ENCODE measurements at places on chromosomes 3 and 15. TPM values are rescaled to one million over a fixed set of nuclear protein-coding genes. Genes with fewer than 3 reads are reported as not detected.

GRCh38 chr3:183868796-183869195 lies 15.9 kb downstream of the PARL start:
- peaks cover 19% of the 10 kb centered on the region for H3K36me3 ChIP-seq
- no peaks in the 10 kb centered on the region for H3K27me3 ChIP-seq
- H3K4me3 ChIP-seq, result no peak overlapping the region

SLITRK3 gene
- total RNA-seq, result 0.81 TPM

DNA sequence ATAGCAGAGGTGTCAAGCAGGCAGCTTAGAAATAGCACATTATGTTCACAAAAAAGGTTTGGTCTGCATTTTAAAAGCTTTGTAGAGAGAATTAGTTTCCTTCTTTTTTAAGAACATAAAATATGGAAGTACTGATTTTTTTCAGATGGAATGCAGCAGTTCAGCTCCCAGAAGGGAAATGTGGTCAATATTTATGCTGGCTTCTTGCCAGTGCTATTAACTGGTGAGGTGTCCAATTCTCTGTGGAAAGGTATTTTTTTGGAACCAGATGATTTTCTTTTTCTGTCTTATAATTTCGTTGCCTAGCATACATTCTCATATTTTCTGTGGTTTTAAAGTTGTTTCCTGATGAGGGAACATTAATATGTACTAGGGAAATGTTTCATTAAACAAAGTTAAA lies 211.4 kb upstream of the ZNF385D start:
- H3K27ac ChIP-seq, result no peak overlapping the region
- peaks cover 22% of the 10 kb centered on the region for H3K4me1 ChIP-seq
- H3K36me3 ChIP-seq, result no peaks in the 10 kb centered on the region

LMAN1L gene
- total RNA-seq, result 0.35 TPM

GRCh38 chr15:57551715-57552677 lies 39.7 kb upstream of the MYZAP start:
- H3K27me3 ChIP-seq, result no peaks in the 10 kb centered on the region
- peaks cover 12% of the 10 kb centered on the region for H3K36me3 ChIP-seq
- DNase-seq, result peak; percentile 68
- peak overlapping the region; percentile 97 for H3K27ac ChIP-seq
- H3K4me1 ChIP-seq, result peaks cover 65% of the 10 kb centered on the region

MESP1 gene
- 0.89 TPM for total RNA-seq

GRCh38 chr3:129530251-129530791 lies 1.9 kb downstream of the RHO start:
- H3K4me1 ChIP-seq, result peaks cover 28% of the 10 kb centered on the region
- no peak overlapping the region for H3K4me3 ChIP-seq
- no peaks in the 10 kb centered on the region for H3K36me3 ChIP-seq
- DNase-seq, result no peak
- no peaks in the 10 kb centered on the region for H3K27me3 ChIP-seq

DNA sequence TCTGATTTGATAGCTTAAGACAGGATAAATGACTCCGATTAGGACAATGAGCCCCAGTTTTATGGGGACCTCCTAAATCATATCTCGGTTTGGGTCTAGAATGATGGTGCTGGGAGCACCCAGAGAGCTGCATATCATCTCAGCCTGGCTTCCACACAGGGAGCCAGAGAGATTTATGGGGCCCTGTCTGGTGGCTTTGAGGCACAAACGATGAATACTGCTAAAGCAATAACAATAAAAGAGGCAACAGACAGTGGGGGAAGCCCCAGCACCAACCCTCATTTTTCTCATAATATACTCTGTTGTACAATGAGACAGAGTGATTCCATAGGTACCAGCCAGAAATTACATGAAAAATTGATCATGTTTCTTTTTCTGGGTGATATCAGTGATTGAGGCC lies 889.0 kb upstream of the CFAP20DC start:
- peaks cover 4% of the 10 kb centered on the region for H3K27me3 ChIP-seq
- H3K36me3 ChIP-seq, result no peaks in the 10 kb centered on the region
- DNase-seq, result no peak
- peaks cover 13% of the 10 kb centered on the region for H3K4me1 ChIP-seq
- no peak overlapping the region for H3K27ac ChIP-seq

SPPL2A gene
- 58.9 TPM for total RNA-seq

GRCh38 chr3:14494973-14495300 lies 45.2 kb downstream of the GRIP2 start:
- no peaks in the 10 kb centered on the region for H3K36me3 ChIP-seq
- no peak for DNase-seq
- H3K27ac ChIP-seq, result no peak overlapping the region
- H3K4me1 ChIP-seq, result no peaks in the 10 kb centered on the region
- H3K4me3 ChIP-seq, result no peak overlapping the region

DNA sequence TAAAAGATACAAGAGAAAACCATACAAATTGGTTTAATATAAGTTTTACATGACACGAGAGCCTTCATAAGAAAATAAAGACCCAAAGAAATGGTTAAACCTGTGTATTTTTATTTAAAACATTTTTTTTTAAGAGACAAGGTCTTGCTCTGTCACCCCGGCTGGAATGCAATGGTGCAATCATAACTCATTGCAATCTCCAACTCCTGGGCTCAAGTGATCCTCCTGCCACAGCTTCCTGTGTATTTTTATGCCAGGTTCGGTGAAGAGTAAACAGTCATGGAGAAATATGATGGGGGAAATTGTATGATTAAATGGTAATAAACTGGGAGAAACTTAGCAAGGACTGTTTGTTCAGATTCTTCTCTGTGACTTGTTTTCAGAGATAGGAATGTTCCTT lies 441.0 kb downstream of the TUSC7 start:
- no peaks in the 10 kb centered on the region for H3K27me3 ChIP-seq
- no peaks in the 10 kb centered on the region for H3K36me3 ChIP-seq
- H3K4me1 ChIP-seq, result peaks cover 12% of the 10 kb centered on the region
- no peak overlapping the region for H3K27ac ChIP-seq

DNA sequence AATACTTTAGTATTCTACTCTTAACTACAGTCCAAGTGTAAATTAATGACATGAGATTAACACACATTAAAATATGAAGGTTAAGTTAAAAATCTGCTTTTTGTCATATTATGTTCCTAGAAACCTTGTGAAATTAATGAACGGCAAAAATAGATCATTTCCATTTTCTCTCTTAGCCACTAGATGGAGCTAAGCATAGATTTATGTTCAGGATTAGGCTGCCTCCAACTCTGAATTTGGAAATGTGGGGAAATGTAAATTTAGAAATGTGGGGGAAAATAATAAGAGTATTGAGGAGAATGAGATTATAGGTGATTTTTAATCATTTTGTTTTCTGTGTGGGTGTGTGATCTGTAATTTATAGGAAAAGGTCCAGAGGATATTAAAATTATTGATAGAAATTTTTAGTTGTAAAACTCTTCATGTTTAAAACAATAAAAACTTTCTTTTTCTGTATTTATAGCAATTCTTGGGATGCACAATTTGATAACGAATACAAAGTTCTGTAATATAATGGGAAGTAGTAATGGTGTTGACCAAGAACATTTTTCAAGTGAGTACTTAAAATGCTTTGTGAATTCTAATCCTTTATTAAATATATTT lies 59.2 kb downstream of the TMOD3 start:
- no peak for DNase-seq
- H3K27me3 ChIP-seq, result no peaks in the 10 kb centered on the region
- H3K27ac ChIP-seq, result no peak overlapping the region
- H3K4me3 ChIP-seq, result no peak overlapping the region
- H3K36me3 ChIP-seq, result peaks cover 14% of the 10 kb centered on the region

DNA sequence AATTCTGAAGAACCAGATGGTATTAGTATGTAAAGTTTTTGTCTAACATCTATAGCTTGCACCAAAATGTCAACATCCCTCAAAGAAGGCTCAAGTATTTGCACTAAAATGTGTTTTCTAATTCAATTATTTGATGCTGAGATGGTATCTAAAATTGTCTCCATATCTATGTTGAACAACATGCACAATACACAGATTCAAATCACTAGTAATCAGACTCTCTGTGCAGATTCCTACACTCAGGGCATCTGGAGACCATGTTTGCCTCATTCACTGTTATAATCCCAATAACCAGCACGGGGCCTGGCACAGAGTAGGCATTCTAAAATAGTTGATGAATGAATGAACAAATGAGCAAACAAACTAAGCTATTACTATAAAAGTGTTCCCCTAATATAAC lies 2.6 kb downstream of the FILIP1L start:
- H3K4me1 ChIP-seq, result peaks cover 27% of the 10 kb centered on the region
- no peak for DNase-seq
- no peak overlapping the region for H3K27ac ChIP-seq
- no peaks in the 10 kb centered on the region for H3K36me3 ChIP-seq

- H3K36me3 ChIP-seq, result no peaks in the 10 kb centered on the region
- no peak overlapping the region for H3K27ac ChIP-seq
- no peak for DNase-seq
- no peaks in the 10 kb centered on the region for H3K4me1 ChIP-seq
Observed at GRCh38 chr3:173703771-173704170, 306.2 kb downstream of the NLGN1 start.

DNA sequence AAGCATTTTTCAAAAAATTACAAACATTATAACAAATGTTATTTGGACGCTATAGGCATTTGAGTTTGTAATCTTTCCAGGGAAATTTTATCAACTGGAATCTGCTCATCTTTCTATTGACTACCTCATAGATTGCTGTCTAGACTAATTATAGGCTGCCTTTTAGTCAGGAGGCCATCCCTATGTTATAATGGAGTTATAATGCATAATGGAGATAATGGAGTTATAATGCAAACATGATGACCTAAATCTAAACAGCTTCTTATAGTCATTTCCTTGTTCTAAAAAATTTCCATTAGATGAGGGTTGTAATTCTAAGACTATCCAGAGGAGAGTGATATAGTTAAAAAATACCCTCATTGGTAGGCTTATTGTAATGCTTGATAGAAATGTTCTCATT lies 226.4 kb downstream of the SI start:
- no peaks in the 10 kb centered on the region for H3K4me1 ChIP-seq
- no peak overlapping the region for H3K4me3 ChIP-seq
- DNase-seq, result no peak
- no peaks in the 10 kb centered on the region for H3K27me3 ChIP-seq
- no peak overlapping the region for H3K27ac ChIP-seq

GRCh38 chr3:143551761-143552160 lies 296.5 kb downstream of the SLC9A9 start:
- DNase-seq, result no peak
- H3K36me3 ChIP-seq, result no peaks in the 10 kb centered on the region
- H3K4me3 ChIP-seq, result no peak overlapping the region
- H3K27ac ChIP-seq, result no peak overlapping the region
- peaks cover 11% of the 10 kb centered on the region for H3K27me3 ChIP-seq
- H3K4me1 ChIP-seq, result peaks cover 2% of the 10 kb centered on the region

- peaks cover 4% of the 10 kb centered on the region for H3K36me3 ChIP-seq
- no peaks in the 10 kb centered on the region for H3K27me3 ChIP-seq
- no peak overlapping the region for H3K27ac ChIP-seq
- DNase-seq, result no peak
- H3K4me3 ChIP-seq, result no peak overlapping the region
Observed at GRCh38 chr3:23928524-23928923, 11.6 kb downstream of the RPL15 start.

GRCh38 chr3:84881288-84881687 lies 77.5 kb upstream of the CADM2 start:
- H3K27me3 ChIP-seq, result no peaks in the 10 kb centered on the region
- DNase-seq, result no peak
- no peak overlapping the region for H3K4me3 ChIP-seq
- no peaks in the 10 kb centered on the region for H3K36me3 ChIP-seq

DNA sequence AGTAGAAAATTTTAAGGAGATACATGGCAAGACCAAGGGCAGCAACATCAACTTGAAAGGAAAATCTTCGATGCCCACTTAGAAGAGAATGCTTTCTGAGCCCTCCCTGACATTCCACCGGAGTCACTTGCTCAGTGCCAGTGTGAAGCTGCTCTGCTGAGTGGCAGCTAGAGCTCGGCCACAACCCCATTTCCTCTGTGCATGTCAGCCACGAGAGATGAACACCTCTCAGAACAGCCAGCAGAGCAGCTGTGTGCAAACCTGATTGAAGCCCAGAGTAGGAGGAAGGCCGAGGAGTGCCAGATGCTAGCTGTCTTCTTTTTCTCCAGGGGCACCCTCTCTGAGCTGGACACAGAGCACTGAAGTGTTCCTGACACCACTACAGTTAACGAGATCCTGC lies 12.2 kb downstream of the TARS3 start:
- H3K27ac ChIP-seq, result no peak overlapping the region
- peaks cover 4% of the 10 kb centered on the region for H3K4me1 ChIP-seq
- H3K36me3 ChIP-seq, result peaks cover 48% of the 10 kb centered on the region
- no peak overlapping the region for H3K4me3 ChIP-seq

DNA sequence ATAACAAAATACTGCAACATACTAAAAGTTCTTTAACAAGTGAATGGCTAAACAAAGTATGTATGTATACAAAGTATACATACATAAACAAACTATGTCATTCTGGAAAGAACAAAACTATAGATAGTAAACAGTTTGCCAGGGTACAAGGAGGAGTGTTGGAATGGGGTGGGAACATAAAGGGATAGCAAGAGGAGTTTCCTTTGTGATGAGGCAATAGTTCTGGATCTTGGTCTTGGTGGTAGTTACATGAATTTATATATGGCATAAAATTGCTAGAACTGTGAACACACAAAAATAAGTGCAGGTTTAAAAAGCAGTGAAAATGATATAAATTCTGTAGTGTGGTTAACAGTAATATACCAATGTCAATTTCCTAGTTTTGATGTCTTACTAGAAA lies 22.0 kb downstream of the ZNF148 start:
- H3K4me3 ChIP-seq, result no peak overlapping the region
- no peak for DNase-seq
- H3K4me1 ChIP-seq, result peaks cover 6% of the 10 kb centered on the region
- H3K27ac ChIP-seq, result no peak overlapping the region

DNA sequence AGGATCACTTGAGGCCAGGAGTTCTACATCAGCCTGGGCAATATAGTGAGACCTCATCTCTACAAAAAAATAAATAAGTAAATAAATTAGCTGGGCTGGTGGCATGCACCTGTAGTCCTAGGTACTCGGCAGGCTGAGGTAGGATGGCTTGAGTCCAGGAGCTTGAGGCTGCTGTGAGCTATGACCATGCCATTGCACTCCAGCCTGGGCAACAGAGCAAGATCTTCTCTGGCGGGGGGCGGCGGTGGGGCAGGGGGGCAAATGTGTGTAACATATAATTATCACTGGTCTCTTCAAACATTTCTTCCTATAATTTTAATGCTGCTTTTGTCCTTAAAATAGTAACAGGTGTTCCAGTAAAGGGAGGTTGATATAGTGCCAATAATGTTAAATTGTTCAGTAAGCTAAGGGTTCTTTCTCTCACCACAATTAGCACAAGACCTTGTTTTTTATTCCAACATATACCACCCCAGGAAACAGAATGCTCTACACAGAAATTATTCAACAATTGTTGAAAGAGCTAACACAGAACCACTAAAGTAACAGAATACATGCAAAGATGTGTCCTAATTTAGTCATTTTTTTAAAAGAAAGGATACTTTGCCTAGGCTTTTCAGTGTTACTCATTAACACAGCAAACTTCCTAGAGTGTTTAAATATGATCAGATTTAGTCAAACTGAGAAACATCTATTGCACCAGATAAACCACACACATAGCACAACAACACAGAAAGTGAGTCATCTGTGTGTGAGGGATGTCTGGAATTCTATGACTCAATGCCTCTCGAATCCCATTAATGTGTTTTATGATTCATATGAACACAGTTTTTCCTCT lies 29.1 kb downstream of the ANKRD28 start:
- no peaks in the 10 kb centered on the region for H3K27me3 ChIP-seq
- H3K4me3 ChIP-seq, result no peak overlapping the region
- peak overlapping the region; percentile 58 for H3K27ac ChIP-seq
- peaks cover 13% of the 10 kb centered on the region for H3K36me3 ChIP-seq
- DNase-seq, result no peak

COL6A5 gene
- 0.04 TPM for total RNA-seq
